ENCODE measurements at places on chromosomes 5 and 9. TPM values are rescaled to one million over a fixed set of nuclear protein-coding genes. Genes with fewer than 3 reads are reported as not detected.

Gene ZNF79
- 8.0 TPM for total RNA-seq

DNA sequence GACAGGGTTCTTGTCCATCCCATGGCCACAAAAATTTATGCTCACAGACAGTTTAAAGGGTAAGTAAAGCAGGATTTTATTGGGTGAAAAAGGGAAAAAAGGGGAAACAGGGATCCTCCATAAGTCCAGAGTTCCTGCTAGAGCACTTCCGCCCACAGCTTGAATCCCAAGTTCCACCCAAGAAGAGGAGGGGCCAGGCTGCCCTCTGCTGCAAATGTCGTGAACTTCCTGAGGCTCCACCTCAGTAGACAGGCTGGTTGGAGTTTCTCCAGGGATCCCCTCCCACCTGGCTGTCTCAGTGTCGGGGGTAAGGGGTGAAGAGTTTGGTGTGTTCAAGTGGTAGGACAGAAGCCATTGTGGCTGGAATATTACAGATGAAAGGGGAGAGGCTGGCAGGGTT lies 275.0 kb upstream of the SGCD start:
- no peak for DNase-seq

DNA sequence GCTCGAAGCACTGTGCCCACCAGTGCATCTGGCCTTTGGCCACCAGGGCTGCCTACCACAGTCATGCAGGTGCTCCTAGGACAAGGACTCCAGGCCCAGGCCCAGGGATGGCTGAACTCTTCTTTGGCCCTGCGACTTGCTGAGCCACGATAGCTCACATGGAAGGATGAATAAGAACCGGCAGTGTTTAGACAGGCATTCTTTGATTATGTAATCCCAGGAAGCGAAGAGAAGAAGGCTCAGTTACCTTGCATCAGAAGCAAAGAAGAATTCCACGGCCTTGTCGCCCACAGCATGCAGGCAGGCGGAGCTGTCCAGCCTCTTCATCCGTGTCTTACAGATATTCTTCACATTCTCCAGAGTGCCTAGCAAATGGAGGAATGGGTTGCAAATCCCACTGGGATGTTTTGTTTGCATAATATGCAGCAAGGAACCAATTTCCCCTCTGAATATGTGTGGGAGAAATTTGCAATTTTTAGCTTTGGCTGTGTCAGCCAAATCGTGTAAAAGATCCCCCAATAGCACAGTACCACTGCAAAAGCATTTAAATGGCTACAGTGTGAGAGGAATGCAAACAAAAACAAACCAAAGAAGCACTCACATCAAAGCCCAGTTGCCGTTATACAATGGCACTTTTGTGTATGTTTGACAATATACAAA lies 29.1 kb downstream of the GFPT2 start:
- peak; percentile 62 for DNase-seq

GRCh38 chr5:219460-219863 lies 1.3 kb downstream of the SDHA start:
- DNase-seq, result no peak

Gene ANKRD34B
- not detected for total RNA-seq

DNA sequence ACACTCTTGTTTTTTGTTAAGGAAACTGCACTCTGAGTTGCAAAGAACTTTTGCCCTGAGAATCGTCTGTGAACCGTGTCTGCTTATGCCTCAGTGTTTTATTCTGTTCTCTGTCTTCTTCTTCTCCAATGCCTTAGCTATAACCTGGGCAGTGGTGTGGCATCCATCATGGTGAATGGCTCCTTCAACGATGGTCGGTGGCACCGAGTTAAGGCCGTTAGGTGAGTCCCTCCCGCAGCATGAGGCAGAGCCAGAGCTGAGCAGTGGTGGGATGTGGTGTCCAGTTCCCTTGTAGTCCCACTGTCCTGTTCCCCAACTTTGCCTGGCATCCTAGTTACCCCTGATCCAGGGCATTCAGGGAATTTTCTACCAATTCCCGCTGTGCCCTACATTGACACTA lies 98.3 kb downstream of the LIFR start:
- no peak for DNase-seq

GRCh38 chr5:36198281-36198680 lies 43.4 kb downstream of the NADK2 start:
- DNase-seq, result no peak

GRCh38 chr5:171189442-171189841 lies 119.6 kb upstream of the TLX3 start:
- no peak for DNase-seq

DNA sequence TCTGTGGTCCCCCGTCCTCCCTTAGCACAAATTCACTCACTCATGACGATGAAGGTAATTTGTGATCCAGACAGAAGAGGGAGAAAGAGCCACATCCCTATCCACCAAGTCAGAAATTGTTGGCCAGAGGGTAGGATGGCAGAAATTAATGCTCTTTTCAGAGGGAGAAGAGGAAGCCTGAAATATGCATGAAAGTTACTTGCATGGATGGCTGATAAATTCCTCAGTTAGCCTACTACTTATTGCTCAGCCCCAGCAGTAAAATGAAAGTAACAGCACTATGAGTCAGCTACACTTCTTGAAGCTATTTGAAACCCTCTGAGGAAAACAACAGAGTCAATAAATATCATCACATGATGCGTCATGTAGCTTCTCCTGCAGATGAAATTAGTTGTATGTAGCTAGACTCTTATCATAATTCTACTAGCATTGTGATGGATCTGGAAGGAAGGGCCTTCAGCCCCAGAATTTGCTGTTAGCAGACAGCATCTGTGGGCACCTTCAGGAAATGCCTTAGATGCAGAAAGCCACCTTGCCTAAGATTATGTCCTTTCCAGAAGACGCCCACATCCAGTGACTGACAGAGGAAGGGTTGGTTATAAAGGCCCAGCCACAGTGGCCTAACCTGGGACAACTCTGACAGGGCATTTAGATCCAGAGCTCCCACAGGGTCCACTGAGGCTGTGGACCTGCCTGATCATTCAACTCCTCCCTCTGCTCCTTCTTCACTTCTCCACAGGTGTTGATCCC lies 81.2 kb upstream of the CCDC112 start:
- no peak for DNase-seq

- DNase-seq, result no peak
Observed at GRCh38 chr5:112630246-112631009, 107.3 kb upstream of the APC start.

Gene ARSI
- total RNA-seq, result 1.3 TPM

- DNase-seq, result no peak
Observed at GRCh38 chr9:6134661-6135180, 80.9 kb upstream of the IL33 start.

DNA sequence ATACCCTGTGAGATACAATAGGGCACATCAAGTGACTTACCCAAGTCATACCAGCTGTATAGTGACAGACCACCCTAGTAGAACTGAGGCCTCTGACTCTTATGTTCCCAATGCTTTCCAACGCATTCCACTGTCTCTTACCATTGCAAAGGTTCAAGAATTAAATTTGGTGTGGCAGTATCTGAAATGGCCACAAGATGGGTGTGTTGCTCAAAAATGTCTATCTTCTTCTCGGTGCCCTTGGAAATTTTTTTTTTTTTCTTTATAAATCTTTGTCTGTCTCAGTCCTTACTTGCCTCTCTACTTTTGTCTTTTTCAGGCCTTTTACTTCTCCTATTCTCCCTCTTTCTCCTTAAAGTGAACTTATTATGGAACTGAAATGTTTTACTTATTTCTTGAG lies 48.4 kb downstream of the GPR21 start:
- DNase-seq, result no peak

- no peak for DNase-seq
Observed at GRCh38 chr9:80560976-80561375, 989.2 kb downstream of the TLE4 start.

DNA sequence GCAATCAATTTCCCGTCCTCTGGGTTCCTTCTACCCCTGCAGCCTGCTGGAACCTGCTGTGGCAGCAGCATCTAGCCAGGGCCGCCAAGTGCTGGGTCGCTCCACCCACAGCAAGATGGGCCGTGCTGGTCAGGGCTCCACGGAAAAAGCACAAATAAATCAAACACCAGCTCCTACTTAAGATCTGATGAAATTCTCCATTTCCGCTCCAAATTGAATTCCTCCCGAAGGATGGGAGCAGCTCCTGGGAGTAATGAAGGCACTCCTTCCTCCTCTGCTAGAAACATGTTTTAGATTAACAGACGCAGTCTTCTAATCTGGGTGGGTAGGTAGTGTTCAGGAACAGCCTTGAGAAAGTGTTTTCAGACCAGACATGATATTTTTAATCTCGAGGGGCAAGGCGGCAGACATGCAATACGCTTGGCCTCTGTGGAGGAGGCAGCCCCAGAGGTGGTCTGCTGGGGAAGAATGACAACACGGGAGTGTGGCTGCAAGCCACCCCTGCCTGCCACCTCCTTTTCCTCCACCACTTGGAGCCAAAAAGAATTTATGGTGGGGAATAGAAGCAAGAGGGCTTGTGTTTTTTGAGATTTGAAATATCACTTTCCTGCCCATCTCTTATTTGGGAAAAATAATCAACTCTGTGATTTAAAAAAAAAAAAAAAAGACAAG lies 194.1 kb downstream of the AOPEP start:
- peak; percentile 92 for DNase-seq

Gene PCDHGC3
- total RNA-seq, result 71.1 TPM

Gene KIAA0825
- 4.7 TPM for total RNA-seq

GRCh38 chr5:115467628-115468027 lies 76.9 kb downstream of the FEM1C start:
- DNase-seq, result no peak

- no peak for DNase-seq
Observed at GRCh38 chr5:178622679-178623247, 4.1 kb downstream of the CLK4 start.

DNA sequence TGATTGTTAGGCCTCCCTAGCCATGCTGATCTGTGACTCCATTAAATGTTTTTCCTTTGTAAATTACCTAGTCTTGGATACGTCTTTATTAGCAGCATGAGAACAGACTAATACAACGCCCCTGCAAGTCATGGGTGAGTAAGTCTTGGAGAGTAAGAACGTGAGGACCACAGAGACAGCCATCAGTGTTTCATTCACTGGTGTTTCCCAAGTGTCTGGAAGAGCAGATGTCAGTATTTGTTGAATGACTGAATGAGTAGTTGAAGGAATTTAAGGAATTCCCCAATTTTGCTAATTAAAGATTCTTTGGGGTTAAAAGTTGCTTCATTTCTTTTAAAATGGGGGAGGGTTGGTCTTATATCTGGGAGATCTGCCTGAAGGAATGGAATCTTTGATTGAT lies 178.8 kb downstream of the TRIO start:
- DNase-seq, result no peak

- no peak for DNase-seq
Observed at GRCh38 chr9:113299800-113300292, 3.3 kb downstream of the RNF183 start.

DNA sequence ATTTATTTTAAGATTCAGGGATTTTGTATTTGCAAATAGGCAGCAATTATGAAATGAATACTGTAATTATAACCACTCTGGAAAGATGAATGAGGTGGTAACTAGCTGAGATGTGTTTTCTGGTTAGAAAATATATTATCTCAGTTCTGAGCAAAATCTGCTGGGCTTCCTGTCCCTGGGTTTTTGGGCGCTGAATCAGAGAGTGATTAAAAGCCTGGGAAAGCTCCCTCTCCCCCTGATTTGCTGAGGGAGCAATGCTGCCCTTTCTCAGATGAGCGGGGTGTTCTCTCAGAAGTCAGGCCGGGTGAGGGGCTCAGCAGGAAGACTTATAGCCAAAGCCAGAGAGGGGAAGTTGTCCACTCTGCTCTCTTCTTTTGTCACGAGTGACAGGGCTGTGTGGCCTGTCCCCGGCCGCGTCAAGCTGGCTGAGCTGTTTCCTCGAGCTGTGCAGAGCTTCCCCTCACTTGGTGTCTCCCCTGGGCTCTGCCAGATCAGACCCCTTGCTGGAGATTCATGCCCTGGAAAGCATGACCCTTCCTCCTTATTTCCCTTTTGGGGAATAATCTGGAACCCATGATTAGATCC lies 39.8 kb upstream of the PITX1 start:
- peak; percentile 64 for DNase-seq

DNA sequence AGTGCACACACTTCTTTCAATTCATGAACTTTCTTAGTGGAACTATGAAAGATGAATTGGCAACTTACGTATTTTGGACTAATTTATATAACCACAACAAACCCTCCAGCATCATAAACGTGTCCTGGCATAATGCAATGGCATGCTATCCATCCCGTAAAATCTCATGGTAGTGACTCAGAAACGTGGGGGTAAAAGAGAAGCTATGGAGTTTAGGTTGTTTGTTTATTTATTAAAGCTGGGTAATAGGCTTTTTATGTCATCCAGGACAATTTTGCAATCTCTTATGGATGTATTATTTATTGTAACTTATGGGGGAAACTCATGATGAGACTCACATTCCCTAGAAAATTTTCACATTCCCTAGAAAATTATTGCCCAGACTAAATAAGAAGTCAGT lies 106.3 kb downstream of the GDA start:
- no peak for DNase-seq

DNA sequence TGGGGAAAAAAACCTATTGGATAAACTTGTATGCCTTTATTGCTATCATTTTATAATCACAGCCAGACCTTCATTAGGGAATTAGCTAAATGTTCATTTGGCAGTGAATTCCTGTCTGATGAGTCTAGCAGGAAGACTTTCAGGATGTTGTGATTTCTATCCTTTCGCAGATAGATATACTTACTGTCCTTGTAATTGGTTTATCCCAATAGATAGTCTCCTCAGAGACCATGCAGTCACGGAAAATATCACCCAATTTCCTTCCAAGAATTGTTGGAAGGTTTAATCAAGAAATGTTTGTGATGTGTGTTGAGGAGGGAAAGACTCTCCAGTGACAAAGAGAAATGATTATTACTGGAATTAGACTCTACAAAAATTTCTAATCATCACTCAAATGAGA lies 1937.9 kb upstream of the WWC1 start:
- no peak for DNase-seq

DNA sequence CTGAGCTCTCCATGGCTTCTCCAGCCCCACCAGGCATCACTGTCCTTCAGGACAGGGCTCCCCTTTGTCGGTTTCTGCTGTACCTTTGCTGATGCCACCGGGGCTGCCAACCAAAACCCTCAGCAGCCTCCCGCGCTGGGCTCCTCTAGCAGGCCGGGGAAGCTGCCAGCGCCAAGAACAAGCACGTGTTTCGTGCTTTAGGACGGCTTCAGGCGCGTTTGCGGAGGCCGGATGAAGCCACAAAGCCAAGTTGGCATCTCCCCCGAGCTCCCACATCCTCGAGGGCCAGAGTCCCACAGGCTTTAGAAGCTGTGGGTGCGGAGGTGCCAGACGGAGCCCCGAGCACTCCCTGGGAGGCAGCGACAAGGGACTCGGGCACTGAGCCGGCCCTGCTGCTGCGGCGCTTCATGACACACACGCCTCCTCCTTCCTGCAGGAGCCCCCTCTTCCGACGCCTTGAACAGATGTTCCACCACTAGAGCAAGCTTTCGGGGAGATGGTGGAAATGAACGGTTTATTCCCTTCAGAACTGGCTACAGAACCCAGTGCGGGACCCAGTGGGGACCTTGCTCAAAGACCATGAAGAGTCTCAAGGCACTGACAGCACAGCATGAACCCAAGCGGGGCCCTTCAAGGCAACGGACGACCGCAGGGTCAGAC lies 36.7 kb downstream of the SARDH start:
- peak; percentile 78 for DNase-seq

Data from posterior vena cava (tissue), 2 donors.